Stimulated activated CD8-positive, alpha-beta memory T cell treated with anti-CD3 and anti-CD28 coated beads, Interleukin-4, amount 100 ng/mL, for 1 hour (primary cell): ENCODE measurements at places on chromosomes 2 and 18.

DNA sequence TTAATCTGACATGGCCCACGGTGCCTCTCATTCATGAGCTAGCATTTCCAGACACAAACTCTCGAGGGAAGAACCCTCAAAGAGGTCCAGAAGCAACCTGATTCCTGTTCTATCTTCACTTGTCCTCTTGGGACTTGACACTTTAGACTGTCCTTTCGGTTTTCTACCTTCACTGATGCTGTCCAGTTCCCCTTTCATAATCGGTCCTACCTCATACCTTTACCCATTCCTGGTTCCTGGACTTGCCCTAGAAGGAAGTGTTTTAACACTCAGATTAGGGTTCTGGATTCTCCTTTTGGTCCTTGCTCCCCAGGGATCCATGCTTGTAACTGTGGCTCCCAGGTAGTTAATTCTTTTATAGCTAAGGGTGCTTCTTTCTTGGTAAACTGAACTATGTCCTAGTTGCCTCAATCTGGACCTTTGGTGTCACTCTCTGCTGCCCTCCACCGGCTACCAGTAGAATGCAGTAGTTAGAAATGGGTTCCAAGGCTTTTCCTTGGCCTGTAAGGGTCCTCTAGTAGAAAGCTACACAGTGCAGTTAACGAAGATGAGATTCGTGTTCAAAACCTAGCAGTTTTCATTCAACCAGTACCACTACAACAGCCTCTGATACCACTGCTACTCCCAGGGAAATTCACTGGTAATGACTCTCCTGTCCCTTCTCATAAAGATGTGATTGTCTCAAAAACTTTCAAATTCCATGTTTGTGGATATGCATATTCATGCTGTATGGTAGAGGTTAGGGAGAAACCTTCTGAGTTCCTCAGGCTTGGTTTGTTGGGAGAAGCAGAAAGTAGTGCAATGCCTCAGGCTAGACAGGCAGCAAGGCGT is 178.1 kb upstream of the CYP26B1 start:
- DNase-seq, result no peak

DNA sequence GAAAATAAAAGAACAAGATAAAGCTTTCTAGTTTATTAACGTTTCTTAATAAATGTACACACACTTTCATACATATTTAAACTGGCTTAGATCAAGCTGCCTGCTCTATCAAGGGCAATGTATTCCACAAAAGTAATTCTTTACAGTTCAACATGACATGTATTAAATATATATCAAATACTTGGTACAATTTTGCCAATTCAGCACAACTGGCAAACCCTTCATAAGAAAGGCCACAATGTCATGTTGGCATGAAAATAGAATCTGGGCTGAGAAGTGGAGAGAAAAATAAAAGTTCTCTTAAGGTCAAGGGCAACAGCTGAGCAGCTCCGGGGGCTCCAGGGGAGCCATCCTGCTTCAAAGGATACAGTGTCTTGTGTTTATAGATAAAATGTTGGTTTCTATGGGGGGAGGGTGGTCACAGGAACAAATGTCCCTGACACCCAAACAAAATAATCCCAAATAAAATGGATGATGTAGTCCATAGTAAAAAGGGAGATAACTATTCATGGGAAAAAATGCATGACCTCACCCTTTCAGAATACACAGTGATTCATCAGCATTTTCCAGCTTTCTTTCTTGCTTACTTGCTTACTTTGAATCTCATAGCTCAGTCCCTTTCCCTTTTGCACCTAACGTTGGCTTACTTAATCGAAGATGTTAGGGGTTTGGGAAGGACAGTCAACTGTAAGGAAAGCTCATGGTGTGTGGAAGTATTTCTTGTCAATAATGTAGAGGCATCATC is 494.9 kb downstream of the NYAP2 start:
- DNase-seq, result no peak

DNA sequence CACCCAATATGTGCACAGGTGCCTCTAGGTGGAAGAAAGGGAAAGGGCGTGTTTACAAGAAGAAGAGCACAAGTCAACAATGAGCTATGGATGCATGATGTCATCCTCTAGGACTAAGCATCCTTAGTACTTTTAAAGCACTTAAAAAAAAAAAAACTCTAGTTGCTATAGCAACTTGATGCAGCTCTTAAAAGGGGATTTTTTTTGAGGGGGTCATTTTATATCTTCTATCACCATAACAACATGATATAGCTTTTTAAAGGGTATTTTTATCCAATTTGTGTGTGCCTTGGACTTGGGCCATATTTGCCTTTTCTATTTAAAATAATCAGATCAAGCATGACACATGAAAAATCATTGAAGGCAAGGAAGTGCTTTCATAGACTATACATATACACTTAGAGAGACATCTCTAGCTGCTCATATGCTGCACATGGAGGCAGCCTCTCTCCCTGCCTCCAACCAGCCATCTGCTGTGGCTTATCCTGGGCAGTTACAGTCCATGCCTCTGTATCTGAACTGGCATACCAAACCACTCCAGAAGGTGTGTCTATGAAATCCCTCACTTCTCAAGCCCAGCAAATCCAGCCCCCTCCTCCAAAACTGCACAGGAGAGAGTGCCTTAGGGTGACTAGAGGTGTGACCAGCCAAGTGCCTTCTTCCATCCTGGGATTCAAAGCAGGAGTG is 165.4 kb downstream of the MSH2 start:
- no peak for DNase-seq

DNA sequence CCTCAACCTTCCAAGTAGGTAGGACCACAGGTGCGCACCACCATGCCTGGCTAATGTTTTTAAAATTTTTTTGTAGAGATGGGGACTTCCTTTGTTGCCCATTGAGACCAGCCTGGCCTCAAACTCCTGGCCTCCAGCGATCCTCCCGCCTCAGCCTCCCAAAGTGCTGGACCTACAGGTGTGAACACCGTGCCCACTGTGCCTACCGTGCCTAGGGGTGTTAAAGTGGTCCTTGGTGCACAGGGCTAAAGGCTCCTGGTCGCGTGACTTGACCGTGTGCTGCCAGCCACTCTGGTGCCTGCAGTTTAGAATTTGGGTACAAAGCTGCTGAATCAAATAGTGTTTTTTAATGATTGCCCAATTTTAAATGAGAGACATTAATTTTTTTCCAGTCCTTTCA is 51.0 kb upstream of the KCNG2 start:
- DNase-seq, result no peak
